ENCODE measurements at places on chromosomes 12 and 14.

- H3K36me3 ChIP-seq, result no peaks in the 10 kb centered on the region
- no peak for DNase-seq
- H3K4me1 ChIP-seq, result no peaks in the 10 kb centered on the region
- H3K27ac ChIP-seq, result no peak overlapping the region
- H3K4me3 ChIP-seq, result no peak overlapping the region
Observed at GRCh38 chr12:68980476-68981212, 47.7 kb upstream of the CPM start.

GRCh38 chr12:14171106-14171505 lies 189.7 kb upstream of the GRIN2B start:
- H3K4me1 ChIP-seq, result no peaks in the 10 kb centered on the region
- H3K36me3 ChIP-seq, result no peaks in the 10 kb centered on the region
- H3K27ac ChIP-seq, result no peak overlapping the region
- H3K27me3 ChIP-seq, result no peaks in the 10 kb centered on the region

DNA sequence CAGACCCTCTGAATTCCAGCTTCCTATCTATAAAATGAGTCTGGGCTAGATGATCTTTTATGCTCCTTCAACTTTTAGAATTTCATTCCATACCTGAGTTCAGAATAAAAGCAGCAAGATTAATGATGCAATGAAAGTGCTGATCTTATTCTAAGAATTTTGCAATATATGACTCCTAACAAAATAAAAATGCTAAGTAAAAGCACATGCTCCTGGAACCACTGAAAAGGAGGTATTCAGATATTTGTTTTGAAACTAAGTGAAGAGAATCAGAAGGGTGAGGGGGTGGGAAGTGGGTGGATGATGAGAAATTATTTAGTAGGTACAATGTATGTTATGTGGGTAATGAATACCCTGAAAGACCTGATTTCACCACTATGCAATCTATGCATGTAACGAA lies 216.6 kb downstream of the PTPRO start:
- no peaks in the 10 kb centered on the region for H3K36me3 ChIP-seq
- no peak overlapping the region for H3K27ac ChIP-seq
- H3K4me1 ChIP-seq, result no peaks in the 10 kb centered on the region
- no peaks in the 10 kb centered on the region for H3K27me3 ChIP-seq
- no peak overlapping the region for H3K4me3 ChIP-seq

DNA sequence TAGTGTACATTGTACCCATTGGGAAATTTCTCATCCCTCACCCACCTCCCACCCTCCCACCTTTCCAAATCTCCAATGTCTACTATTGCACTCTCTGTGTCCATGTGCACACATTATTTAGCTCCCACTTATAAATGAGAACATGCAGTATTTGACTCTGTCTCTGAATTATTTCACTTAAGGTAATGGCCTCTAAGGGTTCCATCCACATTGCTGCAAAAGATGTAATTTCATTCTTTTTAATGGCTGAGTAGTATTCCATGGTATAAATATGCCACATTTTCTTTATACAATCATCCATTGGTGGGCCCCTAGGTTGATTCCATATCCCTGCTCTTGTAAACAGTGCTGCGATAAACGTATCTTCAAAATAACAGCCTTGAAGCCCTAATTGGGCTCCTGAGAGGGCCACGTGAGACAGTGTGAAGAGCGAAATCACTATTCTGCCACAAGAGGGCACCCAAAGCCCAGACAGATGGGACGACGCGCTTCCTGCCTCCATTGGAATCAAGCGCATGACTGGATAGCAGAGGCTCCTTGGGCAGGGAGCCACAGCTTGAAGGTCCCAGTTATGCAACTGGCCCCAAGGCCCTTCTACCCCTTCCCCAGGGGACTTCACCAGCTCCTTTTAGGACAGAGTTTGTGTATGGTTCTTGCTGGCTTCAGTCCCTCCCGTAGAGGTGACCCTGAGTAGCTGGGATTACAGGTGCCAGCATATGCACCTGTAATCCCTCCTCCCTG lies 21.3 kb upstream of the CD27 start:
- no peaks in the 10 kb centered on the region for H3K4me1 ChIP-seq
- DNase-seq, result peak; percentile 96
- no peak overlapping the region for H3K4me3 ChIP-seq
- no peaks in the 10 kb centered on the region for H3K27me3 ChIP-seq
- H3K27ac ChIP-seq, result no peak overlapping the region

DNA sequence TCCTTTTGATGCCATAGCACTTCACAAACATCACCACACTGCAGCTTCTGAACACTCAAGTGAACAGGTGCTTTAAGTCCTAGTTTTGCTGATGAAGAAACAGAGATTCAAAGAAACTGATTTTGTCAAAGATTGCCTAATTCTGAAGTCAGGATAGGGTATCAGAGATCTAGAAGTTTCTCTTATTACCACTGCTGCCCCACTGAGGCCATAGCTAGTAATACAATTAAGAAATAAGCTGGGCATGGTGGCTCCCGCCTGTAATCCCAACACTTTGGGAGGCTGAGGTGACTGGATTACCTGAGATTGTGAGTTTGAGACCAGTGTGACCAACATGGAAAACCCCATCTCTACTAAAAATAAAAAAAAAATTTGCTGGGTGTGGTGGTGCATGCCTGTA lies 458.3 kb upstream of the SEL1L start:
- H3K27me3 ChIP-seq, result no peaks in the 10 kb centered on the region
- H3K27ac ChIP-seq, result no peak overlapping the region
- DNase-seq, result no peak
- H3K36me3 ChIP-seq, result no peaks in the 10 kb centered on the region
- H3K4me1 ChIP-seq, result no peaks in the 10 kb centered on the region

DNA sequence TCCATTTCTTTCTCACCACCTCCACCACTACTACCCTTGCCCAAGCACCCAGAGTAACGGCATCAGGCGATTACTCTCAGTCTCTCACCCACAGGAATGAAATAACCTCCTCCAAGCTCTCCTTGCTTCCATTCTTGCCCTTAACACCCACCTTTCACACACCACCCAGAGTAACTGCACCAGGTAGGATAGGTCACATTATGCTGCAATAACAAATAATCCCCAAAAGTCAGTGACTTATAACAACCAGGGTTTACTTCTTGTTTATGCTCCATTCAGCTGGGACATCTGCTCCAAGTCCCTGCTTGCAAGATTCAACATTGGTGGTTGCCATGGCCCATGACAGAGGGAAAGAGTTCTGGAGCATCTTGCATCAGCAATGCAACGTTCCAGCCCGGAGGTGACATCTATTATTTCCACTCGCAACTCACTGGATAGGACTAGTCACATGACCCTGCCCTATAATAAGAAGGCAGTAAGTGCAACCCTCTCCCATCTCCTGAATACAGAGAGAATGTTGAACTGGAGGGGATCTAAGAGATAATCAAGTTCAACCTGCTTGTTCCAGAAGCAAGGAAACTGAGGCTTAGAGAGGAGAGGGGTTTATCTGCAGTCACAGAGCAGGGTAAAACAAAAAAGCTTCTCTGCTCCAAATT lies 41.5 kb upstream of the FICD start:
- no peak for DNase-seq
- no peaks in the 10 kb centered on the region for H3K36me3 ChIP-seq
- no peaks in the 10 kb centered on the region for H3K27me3 ChIP-seq
- no peak overlapping the region for H3K27ac ChIP-seq
- H3K4me1 ChIP-seq, result no peaks in the 10 kb centered on the region

DNA sequence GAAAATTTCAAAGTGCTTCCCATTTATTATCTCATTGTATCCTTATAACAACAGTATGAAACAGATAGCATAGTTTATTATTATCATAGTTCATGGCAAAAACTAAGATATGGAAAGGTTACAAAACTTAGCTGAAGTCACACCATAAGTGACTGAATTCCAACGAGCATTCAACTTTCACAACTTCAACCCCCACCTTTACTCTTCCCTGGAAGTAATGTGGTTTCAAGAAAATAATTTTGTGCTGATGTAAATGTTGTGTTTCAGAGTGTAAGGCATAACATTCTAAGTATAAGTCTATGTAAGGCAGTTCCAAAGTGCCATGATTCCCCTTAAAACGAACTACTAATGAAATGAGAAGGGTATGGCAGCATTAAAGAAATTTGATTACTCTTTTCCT lies 454.5 kb downstream of the BCAT1 start:
- no peaks in the 10 kb centered on the region for H3K4me1 ChIP-seq
- DNase-seq, result no peak
- H3K27me3 ChIP-seq, result no peaks in the 10 kb centered on the region
- no peaks in the 10 kb centered on the region for H3K36me3 ChIP-seq

GRCh38 chr12:10607885-10608458 lies 5.4 kb downstream of the MAGOHB start:
- H3K27ac ChIP-seq, result no peak overlapping the region
- peaks cover 3% of the 10 kb centered on the region for H3K4me1 ChIP-seq
- no peak overlapping the region for H3K4me3 ChIP-seq

GRCh38 chr14:101604935-101605780 lies 43.9 kb downstream of the DIO3 start:
- H3K36me3 ChIP-seq, result no peaks in the 10 kb centered on the region
- H3K4me3 ChIP-seq, result peak overlapping the region; percentile 27
- H3K27me3 ChIP-seq, result peaks cover 2% of the 10 kb centered on the region
- H3K27ac ChIP-seq, result no peak overlapping the region
- DNase-seq, result no peak
- no peaks in the 10 kb centered on the region for H3K4me1 ChIP-seq

DNA sequence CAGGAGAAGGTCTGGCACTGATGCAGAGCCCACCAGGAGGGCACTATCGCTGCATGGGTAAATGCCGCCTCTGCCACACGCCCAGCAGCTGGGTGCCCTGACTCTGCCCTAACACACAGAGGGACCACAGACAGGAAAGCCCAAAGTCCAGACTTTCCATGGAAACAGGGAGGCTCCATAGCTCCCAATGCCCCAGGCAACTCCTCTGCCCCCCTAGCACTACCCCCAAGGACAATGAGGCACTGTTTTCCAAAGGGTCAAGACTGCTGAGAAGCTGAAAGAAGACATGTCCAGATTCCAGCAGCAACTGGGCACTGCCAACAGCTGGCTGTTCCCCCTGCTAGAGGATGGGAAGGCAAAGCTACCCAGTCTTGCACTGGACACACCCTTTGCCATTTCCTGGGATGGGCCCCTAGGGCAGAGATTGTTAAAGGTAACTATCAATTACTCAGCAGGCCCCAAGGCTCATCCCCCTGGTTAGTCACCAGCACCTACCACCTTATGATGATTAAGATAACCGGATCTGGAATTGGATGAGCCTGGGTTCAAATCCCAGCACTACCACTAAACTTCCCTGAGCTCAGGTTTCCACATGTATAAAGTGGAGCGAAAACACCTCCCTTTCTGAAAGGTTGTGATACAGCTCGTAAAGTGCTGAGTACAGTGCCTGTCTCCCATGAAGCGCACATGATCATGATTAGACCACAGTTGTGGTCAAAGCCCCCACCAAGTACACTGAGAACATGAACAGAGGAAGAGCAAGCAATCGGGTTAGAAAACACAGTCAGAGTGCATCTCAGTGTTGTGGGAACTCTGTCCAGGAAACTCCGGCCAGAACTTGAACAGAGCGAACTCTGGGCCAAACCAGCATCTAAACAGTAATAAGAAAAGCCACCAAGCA lies 3.3 kb downstream of the PXN start:
- H3K4me3 ChIP-seq, result no peak overlapping the region
- H3K36me3 ChIP-seq, result peaks cover 4% of the 10 kb centered on the region
- H3K27ac ChIP-seq, result no peak overlapping the region
- peaks cover 39% of the 10 kb centered on the region for H3K4me1 ChIP-seq
- DNase-seq, result peak; percentile 89
- no peaks in the 10 kb centered on the region for H3K27me3 ChIP-seq

DNA sequence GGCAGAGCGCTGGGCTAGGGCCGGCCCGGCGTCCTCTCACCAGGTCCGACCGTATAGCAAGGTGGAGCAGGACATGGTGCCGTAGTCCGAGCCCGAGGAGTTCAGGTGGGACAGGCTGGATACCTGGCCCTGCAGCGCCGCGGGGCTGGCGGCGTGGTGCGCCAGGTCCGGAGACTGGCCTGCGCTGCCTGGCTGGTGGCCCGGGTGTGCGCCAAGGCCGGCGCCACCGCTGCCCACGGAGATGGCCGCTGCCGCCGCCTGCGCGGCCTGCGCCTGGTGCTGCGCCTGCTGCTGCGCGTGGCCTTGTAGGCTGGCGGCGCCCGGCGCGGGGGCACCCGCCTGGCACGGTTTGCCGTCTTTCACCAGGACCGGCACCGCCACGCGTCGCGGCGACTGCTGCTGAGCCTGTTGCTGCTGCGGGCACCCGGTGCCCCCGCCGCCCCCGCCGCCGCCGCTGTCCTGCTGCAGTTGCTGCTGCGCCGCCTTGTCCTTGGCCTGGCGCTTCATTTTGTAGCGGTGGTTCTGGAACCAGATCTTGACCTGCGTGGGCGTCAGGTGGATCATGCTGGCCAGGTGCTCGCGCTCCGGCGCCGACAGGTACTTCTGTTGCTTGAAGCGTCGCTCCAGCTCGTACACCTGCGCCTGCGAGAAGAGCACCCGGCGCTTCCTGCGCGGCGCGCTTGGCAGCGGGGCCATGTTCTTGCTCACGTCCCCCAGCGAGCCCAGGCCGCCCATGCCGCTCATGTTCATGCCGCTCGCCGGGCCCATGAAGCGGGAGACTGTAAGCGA lies 2.6 kb downstream of the NKX2-1 start:
- peaks cover 22% of the 10 kb centered on the region for H3K4me1 ChIP-seq
- no peak overlapping the region for H3K27ac ChIP-seq
- no peak for DNase-seq
- H3K4me3 ChIP-seq, result no peak overlapping the region

DNA sequence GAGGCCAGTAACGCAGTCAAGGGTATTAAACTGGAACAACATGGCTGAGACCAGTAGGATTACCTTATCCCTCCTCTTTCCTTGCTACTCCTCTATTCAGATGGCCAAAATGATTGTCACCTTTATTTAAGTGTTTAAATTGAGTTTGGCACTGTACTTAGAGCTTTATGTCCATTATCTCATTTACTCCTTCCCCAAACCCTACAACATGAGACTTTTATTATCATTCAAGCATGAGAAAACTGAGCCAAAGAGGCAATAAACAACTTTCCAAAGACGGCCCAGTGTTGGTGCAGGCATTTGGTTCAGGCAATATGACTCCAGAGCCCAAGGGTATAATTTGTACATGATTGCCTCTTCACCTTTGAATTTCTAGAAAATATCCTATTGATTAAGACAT lies 370.9 kb upstream of the KITLG start:
- DNase-seq, result no peak
- H3K36me3 ChIP-seq, result no peaks in the 10 kb centered on the region
- H3K4me1 ChIP-seq, result no peaks in the 10 kb centered on the region
- no peak overlapping the region for H3K27ac ChIP-seq
- H3K27me3 ChIP-seq, result no peaks in the 10 kb centered on the region

DNA sequence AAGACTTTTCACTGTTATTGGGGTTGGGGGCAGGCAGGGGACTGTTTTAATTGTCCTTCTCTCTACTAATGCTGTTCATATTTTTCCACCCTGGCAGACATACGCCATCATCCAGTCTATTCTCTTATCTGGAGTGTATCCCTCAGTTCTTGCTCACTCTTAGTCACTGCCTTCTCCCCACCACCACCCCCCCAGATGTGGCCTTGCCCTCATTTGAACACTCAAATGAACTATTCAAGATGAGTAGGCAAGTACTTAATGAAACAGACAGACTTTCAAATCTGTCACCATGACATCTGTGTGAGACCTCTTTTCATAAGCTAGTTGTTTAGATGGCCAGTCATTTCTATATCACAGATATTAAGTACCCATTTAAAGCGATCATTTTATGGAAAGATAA lies 10.1 kb downstream of the NUDT4 start:
- H3K4me3 ChIP-seq, result no peak overlapping the region
- no peaks in the 10 kb centered on the region for H3K4me1 ChIP-seq
- no peak for DNase-seq

Data from trophoblast cell (in vitro differentiated cells and primary cell).